NT2/D1 (cell line): ENCODE measurements at places on chromosomes 13 and 19.

DNA sequence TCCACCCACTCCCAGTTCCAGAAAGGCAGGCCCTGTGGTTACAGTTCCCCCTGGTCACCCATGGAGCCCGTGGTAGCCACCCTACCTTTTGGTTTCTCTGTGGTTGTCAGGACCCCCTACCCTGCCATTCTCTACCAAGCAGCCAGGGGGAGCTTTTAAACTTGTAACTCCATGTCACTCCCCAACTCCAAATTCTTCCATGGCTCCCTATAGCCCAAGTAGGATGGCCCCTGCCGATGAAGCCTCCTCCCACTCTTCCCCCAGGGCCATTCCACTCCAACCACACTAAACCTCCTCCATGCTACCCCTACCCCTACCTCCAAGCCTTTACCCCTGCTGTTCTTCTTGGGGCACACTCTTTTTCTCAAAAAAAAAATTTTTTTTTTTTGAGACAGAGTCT is 2.2 kb downstream of the S1PR2 start:
- no peak for DNase-seq

- no peak for DNase-seq
Observed at GRCh38 chr19:7132054-7132453, 62.6 kb downstream of the ZNF557 start.

DNA sequence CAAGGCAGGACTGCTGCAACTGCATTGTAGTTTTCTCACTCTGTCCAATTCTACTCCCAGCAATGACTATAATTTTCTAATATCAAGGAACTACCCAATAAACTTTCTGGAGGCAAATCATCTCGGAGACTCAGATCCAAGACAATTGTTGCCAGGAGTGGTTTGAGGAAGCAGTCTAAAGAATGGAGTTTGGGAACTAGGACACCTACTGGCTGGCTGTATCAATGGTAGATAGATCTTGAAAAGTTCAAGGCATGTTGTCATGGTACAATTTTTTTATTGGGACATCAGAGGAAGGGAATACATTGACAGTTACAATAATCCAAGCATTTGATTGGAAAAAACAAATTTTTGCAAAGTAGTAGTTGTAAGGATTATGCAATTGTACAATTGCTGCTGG is 648.3 kb upstream of the SLITRK6 start:
- DNase-seq: no peak

GRCh38 chr13:30381049-30381448 is 41.2 kb upstream of the UBE2L5 start:
- DNase-seq: no peak

DNA sequence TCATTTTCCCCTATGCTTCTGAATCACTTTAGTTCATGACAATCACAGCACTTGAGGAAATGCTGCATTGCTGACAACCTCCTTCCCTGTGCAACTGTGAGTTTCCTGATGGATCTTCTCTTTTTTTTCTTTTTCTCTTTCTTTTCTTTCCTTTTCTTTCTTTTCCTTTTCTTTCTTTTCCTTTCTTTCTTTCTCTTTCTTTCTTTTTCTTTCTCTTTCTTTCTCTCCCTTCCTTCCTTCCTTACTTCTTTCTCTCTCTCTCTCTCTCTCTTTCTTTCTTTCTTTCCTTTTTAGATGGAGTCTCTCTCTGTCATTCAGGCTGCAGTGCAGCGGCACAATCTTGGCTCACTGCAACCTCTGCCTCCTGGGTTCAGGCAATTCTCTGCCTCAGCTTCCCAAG is 247.9 kb upstream of the HTR2A start:
- DNase-seq: no peak

GRCh38 chr13:110546378-110546777 is 15.1 kb downstream of the RAB20 start:
- no peak for DNase-seq

DNA sequence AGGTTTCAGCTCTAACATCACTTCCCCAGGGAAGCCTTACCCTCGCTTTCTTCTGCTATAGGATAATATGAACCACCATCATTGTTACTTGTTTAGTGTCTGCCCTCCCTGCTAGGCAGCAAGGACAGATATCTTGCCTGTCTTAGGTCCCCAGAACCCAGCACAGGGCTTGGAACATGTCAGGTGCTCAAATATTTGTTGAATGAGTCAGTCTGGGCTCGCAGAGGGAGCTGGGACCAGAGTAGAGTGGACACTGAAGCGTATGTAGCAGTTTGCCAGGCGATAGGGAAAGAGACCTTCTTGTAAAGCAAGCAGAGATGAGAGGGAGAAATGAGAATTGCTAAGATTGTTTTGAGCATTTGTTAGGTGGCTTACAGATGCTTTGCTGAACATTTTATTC is 11.7 kb downstream of the BCKDHA start:
- no peak for DNase-seq

GRCh38 chr13:73157031-73157430 is 98.2 kb downstream of the KLF5 start:
- DNase-seq: no peak

DNA sequence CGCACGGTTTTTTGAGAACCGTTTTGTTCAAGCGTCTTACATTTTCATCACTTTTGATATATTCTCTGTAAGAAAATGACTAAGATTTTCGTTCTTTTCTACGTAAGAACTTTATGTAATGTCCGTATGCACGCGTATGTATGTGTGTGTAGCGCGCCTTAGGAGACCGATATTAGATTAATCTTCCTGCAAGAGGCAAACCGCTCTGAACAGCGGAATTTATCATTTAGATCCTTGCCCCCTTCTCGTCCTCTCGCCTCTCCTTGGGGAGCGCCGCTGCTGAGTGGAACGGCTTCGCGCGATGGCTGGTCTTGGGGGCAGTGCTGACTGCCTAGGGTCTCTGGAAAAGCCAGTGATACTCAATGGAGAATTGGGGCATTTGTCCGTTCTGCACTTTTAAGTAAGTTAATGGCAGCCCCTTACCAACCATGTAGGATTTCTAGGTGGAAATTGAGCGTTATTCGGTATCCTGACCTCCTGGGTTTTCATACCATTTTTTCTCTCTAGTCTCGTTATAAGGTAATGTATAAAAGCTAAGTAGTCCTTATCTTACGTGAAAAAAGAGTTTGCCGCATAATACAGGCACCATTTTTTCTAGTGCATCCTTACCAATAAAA is 4.7 kb downstream of the MAB21L1 start:
- DNase-seq: no peak

DNA sequence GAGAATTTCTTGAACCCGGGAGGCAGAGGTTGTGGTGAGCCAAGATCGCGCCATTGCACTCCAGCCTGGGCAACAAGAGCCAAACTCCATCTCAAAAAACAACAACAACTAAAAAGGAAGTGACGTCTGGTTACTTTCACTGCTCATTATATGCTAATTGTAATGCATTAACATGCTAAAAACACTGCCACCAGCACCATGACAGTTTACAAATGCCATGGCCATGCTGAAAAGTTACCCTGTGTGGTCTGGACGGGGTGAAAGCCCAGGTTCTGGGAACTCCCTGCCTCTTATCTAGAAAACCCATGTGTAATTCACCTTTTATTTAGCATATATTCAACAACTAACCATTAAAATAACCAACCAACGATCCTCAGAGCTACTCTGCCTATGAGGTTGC is 28.1 kb downstream of the CPT1C start:
- no peak for DNase-seq

GRCh38 chr13:24899601-24900000 is 135.6 kb downstream of the RNF17 start:
- no peak for DNase-seq

GRCh38 chr19:41123716-41124294 is 9.6 kb downstream of the CYP2F1 start:
- no peak for DNase-seq

- no peak for DNase-seq
Observed at GRCh38 chr13:70755456-70755855, 647.2 kb upstream of the KLHL1 start.

- no peak for DNase-seq
Observed at GRCh38 chr13:36192166-36192565, 22.2 kb downstream of the SOHLH2 start.

DNA sequence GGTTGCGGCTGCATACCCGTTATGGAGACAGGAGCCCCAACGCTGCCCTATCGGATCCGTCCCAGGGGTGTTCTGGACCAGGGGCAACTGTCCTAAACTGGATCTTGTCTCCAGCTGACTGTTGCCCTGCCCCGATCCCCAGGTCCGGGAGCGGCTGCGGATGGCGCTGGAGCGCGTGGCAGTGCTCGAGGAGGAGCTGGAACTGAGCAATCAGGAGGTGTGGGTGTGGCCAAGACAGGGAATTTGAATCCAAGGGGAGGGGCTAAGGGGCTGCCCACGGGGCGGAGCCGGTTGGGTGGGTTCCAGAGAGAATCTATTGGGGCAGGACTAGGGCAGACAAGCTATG is 9.9 kb downstream of the PPFIA3 start:
- no peak for DNase-seq

GRCh38 chr19:46043519-46043918 is 2.7 kb upstream of the IGFL4 start:
- DNase-seq: no peak

GRCh38 chr13:25881971-25882451 is 169.8 kb downstream of the SHISA2 start:
- peak; percentile 20 for DNase-seq

DNA sequence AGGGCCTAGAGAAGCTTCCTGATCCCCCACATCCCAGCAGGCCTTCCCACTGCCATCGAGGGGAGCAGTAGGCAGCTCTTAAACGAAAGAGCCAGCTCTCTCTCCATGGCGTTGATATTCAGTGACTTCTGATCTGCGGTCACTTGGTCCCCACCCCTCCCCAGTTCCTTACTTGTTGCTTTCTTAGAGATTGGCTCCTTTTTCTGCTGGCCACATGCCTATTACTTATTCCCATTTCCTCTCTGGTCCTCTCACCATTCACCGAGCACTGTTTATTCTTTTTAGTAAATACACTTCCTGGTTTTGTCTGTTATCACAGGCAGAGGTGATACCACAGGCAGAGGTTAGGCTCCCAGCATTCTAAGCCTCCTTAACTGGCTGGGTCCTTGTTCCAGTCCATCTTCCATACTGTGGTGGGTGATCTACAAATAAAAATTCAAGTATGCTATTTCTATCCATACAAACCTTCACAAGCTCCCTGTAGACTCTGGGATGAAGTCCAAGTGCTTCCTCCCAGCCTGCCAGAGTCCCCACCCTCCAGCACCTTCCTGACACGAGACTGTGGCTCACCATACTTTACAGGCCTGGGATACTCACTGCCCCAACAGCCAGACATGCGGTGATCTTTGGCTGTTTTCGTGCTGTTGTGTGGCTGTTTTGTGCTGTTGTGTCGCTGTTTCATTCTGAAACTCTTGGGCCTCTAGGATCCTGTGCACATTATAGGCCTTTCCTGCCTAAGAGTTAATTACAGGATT is 315.9 kb downstream of the ATP8A2 start:
- no peak for DNase-seq

GRCh38 chr13:51689663-51689996 is 105.4 kb downstream of the WDFY2 start:
- DNase-seq: no peak

DNA sequence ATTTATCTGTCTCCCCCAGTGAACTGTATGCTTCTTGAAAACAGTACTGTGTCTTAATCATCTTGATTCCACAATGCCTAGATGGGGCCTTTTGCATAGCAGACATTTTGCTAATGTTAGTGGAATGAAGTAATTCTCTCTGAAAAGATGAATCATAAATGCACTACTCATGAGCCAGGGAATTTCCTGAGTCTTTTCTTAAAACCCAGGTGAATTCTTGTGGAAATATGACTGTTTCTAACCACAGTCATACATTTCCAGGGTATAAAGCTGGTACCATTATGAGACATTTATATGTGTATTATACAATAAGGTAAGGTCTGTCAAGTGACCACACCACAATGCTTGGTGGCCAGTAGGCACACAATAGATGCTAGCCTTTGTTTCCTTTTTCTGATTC is 5.5 kb upstream of the KCTD4 start:
- DNase-seq: no peak

- no peak for DNase-seq
Observed at GRCh38 chr13:48629277-48629676, 24.5 kb upstream of the CYSLTR2 start.

DNA sequence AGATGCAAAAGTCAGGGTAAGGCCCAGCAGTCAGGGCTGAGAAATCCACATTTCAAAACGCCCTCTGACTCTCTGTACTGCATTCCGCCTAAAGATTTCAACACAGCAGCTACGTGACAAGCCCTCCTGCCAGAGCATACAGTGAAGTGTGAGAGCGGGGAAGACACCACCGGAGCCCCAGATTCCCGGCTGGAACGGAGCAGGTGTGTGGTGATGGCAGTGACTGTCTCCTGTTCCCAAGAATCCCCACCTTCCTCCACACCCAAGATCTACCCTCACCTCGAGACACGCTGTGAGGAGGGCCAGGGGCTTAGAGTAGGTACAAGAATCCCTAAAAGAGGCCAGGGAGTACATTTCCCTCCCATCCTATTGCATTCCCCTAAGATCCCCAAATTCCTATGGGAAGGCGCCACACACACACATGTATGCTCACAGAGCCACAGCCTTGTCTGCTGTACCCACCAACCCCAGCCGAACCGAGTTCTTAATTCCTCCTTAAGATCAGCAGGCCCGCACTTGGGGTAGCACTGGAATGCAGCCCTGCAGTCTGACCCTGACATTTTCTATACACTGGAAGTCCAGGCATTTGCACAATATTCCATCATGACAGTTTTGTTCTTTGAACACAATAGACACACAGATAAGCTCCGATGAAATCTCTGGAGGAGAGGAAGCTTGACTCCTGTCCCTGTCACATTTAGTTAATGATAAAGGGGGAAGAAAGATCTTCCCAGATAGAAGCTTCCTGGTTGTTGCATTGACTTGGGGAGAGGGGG is 102.9 kb downstream of the FOXO1 start:
- no peak for DNase-seq

DNA sequence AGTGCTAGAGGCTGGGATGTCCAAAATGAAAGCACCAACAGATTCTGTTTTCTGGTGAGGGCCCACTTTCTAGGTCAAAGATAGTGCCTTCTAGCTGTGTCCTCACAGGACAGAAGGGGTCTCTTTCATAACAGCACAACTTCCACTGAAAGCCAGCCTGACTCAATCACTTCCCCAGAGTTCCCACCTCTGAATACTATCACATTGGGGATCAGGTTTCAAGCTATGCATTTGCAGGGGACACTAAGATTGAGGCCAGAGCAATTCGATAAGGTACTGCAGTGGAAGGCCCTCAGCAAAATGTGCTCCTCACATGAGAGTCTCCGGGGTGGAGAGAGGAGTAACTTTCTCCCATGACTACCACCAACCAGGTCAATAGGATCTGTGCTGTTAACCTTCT is 1501.5 kb downstream of the EFNB2 start:
- no peak for DNase-seq

DNA sequence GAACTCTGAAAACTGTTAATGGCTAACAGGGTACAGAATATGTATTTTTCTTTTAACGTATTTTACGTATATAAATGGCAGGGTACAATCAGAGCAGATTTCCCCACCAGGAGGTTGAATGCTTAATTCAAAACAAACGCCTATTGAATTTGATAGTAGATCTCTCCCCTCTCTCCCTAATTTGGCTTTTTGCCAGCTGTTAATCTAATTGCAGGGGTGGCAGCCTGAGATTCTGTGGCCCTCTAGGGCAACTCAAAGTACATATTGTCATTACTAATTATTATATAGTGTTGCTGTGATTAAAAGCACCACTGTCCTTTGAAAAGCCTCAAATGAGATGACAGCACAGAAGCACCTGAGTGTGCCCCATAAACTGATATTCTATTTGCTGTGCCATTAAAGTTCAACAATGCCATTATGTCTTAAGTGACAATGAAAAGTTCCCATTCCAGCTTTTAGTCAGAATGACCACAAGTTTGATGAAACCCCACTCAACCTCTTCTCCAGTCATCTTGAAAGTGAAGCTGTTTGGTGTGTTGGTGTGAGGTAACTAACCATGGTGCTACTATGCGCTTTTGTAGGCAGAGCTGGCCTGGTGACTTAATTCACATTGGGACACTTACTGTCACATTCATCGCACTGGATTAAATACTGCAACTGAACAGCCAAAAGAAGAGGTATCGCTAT is 351.4 kb downstream of the KCNRG start:
- DNase-seq: no peak
